ENCODE measurements at places on chromosomes 5 and 9.

DNA sequence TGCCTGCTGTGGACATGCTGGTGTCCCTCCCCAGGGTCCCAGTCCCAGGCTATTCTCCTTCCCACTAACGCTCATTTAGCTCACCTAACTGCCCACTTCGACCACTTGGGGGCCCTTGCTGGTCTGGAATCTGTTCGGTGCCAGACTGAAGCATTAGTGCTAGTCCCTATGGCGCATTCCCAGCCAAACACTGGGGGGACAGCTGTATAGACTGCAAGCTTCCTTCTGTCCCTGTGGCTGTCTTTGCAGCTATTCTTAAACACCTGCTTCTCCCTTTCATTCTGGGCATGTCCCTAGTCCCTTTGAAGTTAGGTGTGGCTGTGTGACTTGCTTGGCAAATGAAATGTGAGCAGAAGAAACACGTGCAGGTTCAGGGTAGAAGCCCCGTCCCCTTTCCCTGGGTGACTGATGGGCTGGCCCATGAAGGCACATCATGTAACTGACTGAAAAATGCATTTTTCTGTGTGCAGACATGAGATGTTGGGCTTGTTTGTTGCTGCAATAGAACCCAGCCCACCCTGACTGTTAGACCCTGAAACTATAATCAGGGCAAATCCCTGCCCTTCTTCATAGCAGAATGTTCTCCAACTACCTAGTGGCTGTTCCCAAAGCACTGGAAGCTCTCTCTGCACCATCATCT, 134.4 kb downstream of the BARX1 start:
- DNase-seq: no peak

- DNase-seq: no peak
Measured at GRCh38 chr9:35618854-35619799, 914 bp upstream of the CD72 start.

DNA sequence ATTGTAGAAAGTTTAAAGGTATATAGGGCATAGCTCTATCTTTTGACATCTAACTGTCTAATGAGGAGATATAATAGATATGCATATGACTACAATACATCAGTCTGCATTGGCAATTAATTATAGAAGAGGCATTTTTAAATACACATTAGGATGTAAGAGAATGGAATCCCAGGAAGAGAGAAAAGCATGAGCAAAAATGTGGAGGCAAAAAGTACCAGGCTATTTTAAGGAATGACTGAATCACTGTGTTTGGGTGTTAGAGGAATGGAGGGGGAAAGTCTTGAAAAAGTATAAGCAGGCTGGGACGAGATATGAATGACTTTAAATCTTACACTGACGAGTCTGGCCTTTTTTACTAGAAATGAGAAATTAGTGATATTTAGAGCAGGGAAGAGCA, 138.4 kb upstream of the ZNF462 start:
- no peak for DNase-seq

DNA sequence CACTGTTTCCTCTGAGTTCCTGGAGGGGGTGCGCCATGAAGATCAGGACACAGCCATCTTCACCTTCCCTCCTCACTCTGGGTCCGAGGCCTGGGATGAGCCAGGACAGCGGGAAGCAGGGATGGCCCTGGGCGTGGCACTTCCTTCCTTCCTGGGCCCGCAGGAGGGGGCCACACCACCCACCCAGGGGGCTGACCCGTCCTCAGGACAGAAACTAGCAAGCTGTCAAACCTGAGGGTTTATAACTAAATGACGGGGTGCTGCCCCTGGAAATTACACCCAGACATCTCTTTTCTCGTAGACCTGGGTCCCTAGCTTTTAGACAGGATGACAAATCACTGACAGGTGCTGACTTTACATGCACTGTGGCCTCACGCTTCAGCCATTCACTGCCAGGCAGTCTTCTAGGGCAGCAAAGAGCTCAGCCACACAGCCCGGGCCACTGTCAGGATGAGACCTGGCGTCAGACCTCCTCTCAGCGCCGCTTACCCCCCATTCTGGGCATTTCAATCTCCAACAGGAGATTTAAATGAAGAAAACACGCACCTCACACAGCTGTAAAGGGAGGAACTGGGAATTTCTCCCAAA, 8.1 kb downstream of the FCN2 start:
- no peak for DNase-seq

- DNase-seq: no peak
Measured at GRCh38 chr9:129576546-129577543, 44.1 kb downstream of the C9orf50 start.

- peak; percentile 60 for DNase-seq
Measured at GRCh38 chr5:168578538-168579487, at the start of gene PANK3. Gene PANK3 (minus strand): TSS chr5:168579368. CDS start chr5:168579283, 85 bp downstream.

DNA sequence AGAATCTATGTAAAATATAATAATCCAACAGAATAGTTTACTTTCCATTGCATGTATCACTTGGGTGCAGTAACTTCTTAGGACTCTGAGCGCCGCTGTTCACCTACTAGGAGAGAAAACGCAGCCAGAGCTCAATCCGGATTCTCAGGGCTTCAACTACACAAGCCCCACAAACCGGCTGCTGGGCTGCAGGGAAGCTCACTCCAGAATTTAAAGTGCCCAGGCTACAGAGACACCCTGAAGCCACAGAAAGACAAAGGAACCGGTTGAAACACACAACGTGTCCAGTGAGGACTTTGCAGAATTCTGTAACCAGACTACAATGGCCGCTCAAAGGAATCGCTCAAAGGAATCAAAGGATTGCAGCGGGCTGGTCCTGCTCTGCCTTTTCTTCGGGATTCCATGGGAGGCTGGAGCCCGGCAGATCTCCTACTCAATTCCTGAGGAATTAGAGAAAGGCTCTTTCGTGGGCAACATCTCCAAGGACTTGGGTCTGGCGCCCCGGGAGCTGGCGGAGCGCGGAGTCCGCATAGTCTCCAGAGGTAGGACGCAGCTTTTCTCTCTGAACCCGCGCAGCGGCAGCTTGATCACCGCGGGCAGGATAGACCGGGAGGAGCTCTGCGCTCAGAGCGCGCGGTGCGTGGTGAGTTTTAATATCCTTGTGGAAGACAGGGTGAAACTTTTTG, at the start of gene PCDHGA10:
Gene PCDHGA10, plus strand, starts transcription at position 134 of the 686 bp plus-strand sequence. Its CDS starts 189 bp downstream, at position 323.
- peak; percentile 63 for DNase-seq

Measured in bronchial epithelial cell (primary cell).